Left forelimb (tissue), 1 donor: ENCODE measurements at places on chromosomes 1 and 21.

DNA sequence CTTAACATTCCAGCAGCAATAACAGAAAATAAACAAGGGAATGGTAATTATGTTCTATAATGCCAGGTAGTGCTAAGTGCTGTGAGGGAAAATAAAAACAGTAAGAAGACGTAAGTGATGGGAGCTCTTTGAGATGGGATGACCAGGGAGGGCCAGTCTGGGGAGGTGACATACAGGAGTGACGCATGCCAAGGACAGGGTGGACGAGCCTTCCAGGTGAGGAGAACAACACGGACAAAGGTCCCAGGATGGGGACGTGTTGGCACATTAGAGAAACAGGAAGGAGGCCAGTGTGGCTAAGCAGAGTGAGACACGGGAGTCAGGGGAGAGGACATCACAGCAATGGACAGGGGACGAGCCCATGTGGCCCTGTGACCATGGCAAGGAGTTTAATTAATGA is 11.7 kb upstream of the LRRC52 start:
- DNase-seq: no peak

GRCh38 chr1:18599086-18599485 is 31.6 kb upstream of the PAX7 start:
- DNase-seq: peak; percentile 80

DNA sequence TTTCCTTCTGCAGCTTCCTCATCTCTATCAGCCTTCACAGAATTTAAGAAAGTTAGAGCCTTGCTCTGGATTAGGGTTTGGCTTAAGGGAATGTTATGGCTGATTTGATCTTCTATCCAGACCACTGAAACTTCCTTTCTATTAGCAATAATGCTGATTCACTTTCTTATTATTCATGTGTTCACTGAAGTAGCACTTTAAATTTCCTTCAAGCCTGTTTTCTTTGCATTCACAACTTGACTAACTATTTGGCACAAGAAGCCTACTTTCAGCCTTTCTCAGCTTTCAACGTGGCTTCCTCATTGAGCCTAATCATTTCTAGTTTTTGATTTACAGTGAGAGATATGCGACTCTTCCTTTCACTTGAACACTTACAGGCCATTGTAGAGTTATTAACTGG is 528.5 kb downstream of the PLPP3 start:
- no peak for DNase-seq

DNA sequence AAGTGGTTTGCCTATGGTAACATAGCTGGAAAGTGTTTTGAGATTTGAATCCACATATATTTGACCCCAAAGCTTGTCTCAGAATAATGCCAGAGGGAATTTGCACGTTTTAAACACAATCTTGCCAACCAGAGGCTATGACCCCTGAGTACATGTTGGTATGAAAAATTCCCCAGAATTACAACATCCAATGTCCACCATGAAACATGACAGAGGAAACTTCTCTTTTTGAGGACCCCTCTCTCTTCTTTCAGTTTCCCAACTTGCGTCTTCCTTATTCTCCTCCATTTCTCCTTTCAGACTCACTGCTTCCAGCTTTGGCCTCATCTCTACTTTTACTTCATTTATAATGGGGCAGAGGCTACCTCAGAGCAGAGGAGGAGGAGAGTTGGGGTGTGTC is 5.5 kb upstream of the KCNJ9 start:
- no peak for DNase-seq

- DNase-seq: no peak
Measured at GRCh38 chr1:96764469-96764868, 42.9 kb downstream of the PTBP2 start.

DNA sequence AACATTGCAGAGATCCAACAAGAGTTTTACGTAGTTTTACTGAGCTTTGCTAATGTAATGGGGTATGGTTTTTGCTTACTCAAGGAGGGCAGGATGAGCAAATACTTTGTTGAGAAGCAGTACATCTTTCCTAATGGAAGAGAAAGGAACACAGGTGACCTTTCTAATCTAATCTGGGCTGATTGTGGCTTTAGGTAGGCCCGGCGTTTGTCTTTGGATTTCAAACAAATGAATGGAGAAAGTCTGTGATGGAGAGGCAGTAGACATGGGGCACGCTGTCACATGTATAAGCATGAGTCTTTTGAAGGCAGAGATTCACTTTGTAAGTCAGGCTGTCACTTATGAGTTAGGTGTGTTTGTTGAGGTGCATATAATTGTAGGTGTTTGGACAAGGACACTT is 1.7 kb downstream of the PLEKHM2 start:
- DNase-seq: no peak

DNA sequence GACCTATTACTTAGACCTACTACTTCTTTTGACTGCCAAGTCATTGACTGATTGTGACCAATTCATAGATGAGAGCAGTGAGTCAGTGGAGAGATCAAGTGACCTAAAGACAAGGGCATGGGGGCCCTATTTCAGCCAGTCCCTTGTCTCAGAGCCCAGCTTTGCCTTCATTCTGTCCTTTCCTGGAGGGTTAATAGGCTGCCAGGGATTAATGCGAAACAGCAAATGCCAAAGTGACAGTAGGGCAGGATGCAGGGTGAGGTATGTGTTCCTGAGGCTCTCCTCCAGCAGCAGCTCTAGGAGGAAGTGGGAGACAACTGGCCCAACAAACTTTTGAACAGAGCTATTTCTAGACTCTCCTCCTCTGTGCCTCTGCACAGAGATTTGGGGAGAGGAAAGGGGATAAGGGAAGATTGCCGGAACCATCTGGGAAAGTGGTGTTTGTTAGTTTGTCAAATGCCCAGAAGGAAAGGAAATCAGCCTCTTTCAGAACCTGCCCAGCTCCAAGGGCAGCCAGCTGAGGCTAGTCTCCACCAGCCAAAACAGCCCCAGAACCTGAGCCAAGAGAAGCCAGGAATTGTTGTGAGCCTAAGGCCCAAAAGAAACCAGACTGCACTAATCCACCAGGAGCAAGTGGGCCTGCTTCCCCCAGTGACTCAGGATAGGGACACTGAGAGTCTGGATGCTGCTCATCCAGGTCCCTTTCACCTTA is 4.9 kb upstream of the S100A3 start:
- no peak for DNase-seq

DNA sequence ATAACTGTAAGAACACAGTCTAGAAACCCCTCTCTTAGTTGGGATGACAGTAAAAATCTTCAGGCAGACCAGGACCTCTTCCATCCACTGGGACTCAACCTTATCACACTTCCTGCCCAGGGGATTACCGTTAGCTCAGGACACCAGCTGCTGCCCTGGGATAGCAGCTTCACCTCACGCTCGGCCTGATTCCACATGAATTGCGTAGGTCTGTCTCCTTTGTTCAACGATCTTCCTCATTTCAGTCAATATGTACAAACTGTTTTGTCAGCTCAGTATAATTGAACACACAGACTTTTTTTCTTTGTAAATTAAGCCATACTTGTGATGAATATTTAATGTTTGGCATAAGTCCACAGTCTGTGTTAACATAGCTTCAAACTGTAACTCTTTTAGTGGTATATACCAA is 290.4 kb downstream of the GRIK1 start:
- no peak for DNase-seq

GRCh38 chr1:204417074-204417997 is 5.7 kb upstream of the PPP1R15B start:
- no peak for DNase-seq

DNA sequence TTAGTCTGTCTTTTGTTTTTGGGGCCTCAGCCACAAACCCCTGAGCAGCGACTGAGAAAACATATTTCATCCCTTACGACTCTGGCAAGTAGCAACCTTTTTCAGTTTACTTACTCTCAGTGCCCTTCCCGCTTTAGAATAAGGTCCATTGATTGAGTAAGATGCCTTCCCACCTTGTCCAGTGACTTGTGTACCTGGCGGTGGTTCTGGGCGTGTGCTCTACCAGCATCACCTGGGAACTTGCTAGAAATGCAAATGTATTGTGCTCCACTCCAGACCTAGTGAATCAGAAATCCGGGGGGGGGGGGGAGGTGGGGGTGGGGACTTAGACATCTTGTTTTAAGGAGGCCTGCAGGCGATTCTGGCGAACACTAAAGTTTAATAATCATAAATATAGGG is 72.1 kb downstream of the S1PR1 start:
- DNase-seq: no peak

DNA sequence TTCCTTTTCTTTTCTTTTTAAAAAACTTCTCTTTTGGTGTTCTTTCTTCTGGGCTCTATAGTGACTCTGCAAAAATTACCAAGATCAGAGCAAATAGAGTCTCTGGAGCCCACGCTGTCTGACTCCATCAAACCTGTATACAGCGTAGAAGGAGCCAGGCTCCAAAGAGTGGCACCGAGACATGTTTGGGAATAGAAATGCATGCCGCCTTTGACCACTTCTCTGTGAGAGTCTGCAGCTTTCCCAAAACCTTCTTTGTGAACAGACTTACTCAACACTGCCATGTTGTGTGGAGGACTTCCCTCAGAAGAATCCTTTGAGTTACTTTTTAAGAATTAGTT is 55.3 kb downstream of the GORAB start:
- DNase-seq: no peak

GRCh38 chr1:64508629-64509028 is 38.7 kb downstream of the CACHD1 start:
- DNase-seq: no peak

DNA sequence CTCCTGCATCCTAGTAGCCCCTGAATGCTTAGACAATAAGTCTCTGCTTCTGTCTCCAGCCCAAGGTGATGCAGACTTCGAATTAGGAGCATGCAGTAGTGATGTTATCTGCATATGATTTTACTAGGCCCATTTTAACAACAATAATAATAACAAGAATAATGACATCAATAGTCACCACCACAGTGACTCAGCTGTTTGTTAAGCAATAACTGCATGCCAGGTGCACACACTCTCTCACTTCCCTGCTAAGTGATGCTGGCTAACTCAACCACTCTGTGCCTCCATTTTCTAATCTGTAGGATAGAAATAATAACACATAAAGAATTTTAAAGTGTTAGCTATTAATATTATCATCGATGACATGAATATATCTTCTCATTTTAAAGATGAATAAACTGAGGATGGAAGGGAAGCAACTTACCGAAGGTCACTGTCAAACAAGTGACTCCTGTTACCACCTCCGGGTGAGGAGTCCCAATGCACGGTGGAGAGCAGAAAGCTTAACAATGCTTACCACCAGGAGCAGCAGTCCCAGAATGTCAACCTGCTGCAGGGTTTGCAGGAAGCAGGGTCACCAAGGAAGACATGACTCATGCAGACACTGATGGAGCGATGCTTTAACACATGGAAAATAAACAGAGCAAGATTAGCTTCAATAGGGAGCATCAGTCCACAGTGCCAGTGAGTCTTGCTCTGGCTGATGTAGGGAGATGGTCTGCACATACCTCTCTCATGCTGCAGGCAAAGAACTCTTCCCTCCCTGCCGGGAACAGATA is 290.2 kb downstream of the SPATA17 start:
- DNase-seq: no peak

GRCh38 chr21:14687268-14687625 is 141.1 kb upstream of the SAMSN1 start:
- no peak for DNase-seq

- no peak for DNase-seq
Measured at GRCh38 chr1:212021563-212021962, 13.8 kb downstream of the INTS7 start.

DNA sequence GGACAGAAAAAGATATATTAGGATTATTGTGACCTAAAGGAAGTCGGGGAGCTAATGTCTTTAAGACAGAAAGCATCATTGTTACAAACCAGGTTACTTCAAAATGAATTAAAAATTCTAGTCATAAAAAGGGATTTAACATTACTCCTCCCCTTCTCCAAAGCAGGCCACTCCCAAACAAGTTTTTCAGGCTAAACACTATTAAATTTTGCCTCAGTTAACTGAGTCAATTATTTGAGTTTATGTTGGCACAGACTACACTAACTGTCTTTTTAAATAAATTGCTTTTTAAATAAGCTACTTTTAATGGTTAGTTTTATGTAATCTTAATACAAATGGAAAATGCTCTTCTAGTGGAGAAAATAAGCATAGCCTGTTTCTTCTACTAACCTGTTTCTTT is 395.0 kb upstream of the DUSP10 start:
- no peak for DNase-seq

DNA sequence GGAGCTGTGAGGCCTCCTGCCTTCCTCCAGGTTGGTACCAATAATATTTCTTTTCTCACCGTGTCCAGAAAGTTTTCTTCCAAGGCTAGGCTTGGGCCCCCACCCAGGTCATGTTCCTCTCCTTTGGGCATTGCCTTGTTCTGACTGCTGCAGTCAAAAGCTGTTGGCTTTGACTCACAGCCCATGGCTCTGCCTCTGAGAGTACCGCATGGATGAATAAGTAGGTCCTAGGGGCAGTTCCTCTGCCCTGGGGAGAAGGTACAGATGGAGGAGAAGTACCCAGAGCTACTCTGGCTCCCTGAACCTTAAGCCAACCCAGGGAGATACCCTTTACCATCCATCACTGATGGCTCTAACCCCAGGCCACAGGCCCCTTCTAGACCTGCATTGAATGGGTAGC is 115.0 kb downstream of the NAV1 start:
- no peak for DNase-seq

DNA sequence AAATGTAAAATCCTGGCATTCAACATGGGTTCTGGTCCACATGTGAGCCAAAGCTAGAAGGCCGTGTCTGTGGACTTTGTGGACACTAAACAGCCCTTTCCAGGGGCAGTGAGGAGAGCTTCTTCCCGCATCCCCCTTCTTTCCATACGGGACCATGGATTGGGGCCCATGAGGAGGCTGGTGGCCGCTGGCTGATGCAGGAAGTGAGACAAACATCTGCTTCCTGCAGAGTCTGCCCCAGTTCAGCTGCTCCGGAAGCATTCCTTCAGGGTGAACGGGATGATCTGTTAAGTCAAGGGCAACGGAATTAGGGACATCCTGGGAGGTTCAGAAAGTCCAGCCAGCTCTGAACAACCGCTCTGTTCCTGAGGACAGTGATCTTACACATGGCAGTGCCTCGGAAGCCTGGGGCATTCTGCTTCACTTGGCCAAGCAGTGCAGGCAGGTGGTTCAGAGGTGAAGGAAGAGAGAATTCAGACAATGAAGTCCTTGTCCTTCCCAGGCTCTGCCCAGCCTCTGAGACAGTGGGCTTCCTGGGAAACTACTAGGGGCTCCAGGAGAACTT is 1.5 kb downstream of the CA6 start:
- no peak for DNase-seq

GRCh38 chr1:229579059-229579673 is 20.7 kb upstream of the ABCB10 start:
- peak; percentile 78 for DNase-seq

GRCh38 chr1:25061261-25061995 is 131.4 kb upstream of the RUNX3 start:
- no peak for DNase-seq

- no peak for DNase-seq
Measured at GRCh38 chr1:56824938-56825337, 5.7 kb upstream of the FYB2 start.
